ENCODE measurements at places on chromosomes 12 and 14. TPM values are rescaled to one million over a fixed set of nuclear protein-coding genes. Genes with fewer than 3 reads are reported as not detected.

ZNF605 gene
- 3.3 TPM for total RNA-seq

OXA1L gene
- 96.1 TPM for total RNA-seq

TAS2R20 gene
- 0.24 TPM for total RNA-seq

PTHLH gene
- total RNA-seq = 67.6 TPM

IKBIP gene
- 6.7 TPM for total RNA-seq

GRCh38 chr14:87805315-87805723 lies 187.7 kb downstream of the GALC start:
- DNase-seq = no peak

DNA sequence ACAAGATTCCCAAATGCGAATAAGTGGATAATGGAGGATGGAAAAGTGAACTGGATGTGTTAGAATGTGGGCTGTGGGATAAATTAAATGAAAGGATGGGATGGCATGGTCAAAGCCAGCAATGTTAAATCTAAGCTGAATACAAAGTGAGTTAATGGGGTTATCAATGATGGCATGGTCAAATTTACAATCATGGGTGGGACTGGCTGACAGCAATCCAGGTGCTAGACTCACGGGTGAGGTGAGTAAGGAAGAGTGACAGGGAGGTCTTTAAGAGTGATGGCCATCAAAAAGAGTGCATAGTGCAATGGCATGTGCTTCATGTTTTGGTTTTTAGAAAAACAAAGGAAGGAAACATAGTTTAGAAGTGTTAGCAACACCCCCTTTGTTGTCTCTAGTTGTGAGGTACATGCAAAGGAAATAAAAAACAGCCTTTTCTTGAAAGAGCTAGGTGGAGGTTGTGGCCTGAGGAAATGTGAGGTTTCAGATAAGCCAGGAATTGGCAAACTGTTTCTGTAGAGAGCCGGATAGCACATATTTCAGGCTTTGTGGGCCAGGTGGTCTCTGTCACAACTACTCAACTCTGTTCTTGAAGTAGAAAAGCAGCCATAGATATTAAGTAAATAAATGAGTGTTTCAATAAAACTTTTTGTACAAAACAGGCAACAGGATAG lies 328.7 kb downstream of the RPL10L start:
- DNase-seq = no peak

DNA sequence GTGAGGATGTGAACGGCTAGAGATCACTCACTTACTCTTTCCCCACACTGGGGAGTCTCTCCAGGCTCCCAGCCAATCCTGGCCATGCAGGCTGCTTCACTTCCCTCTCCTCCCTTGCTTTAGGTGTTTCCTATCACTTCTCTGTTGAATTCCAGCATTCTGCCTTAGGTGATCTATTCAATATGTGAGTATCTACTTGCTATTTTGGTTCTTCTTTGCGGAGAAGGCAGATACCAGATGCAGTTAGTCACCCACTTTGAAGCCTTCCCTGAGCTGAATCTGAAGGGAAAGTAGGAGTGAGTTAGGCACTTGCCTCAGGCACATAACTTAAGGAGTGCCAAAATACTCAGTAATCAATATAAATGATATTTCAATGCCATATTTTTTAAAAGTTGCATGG lies 36.0 kb upstream of the FAR2 start:
- no peak for DNase-seq

GRCh38 chr12:70078161-70078560 lies 165.1 kb upstream of the CNOT2 start:
- no peak for DNase-seq

DNA sequence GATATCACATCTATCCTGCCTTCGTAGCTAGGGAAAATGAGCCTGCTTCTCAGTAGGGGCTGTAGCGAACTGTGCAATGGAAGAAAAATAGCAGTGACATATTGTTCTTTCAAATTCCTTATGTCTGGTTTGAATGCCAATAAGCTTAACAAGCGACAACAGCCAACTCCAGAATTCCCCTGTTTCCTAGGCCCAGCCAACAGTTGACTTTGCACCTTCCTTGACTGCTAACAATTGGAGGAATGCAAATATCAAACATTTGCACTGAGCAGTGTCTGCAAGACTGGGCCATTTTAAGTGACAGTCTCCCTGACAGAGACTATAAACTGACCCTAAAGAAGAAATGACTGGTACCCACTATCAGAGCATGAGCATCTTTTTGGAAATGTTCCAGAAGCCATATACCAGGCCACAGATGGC lies 12.0 kb upstream of the SERPINA1 start:
- DNase-seq = no peak

GRCh38 chr12:48979602-48980388 lies 1.7 kb downstream of the WNT1 start:
- no peak for DNase-seq

DNA sequence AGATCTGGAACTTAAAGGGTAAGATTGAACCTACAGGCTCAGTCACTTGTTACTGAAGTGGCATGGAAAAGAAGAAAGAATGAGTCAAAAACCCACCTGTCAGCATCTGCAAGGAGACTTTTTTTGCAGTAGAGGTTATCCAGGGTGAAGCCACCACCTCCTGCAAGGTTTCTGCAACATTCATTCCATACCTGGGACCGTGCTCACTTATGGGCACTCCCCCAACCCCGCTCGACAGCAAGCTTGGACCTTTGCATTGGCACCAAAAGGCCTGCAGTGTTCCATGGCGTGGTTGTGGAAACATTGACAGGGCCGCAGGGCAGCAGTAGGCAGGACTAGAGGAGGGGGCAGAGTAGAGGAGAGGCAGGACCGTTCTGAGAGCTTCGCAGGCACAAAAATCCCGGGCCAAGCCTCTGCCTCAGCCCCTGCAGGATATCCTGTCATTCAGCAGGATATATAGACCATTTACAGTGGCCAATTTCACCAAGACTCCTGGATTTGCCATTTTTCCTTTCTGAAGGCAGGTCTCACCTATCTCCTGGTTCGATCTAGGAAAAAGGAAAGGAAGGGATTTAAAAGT lies at the start of gene STAB2:
Gene STAB2 (plus strand): TSS at position 483 of the 580 bp plus-strand sequence. CDS start 204 bp downstream, outside the sequence.
- no peak for DNase-seq

- DNase-seq = no peak
Measured at GRCh38 chr14:64184103-64184729, 110.0 kb downstream of the ESR2 start.

GRCh38 chr12:105861227-105861626 lies 277.5 kb downstream of the NUAK1 start:
- DNase-seq = no peak
